ENCODE measurements at places on chromosomes 2 and 18. TPM values are rescaled to one million over a fixed set of nuclear protein-coding genes. Genes with fewer than 3 reads are reported as not detected.

DNA sequence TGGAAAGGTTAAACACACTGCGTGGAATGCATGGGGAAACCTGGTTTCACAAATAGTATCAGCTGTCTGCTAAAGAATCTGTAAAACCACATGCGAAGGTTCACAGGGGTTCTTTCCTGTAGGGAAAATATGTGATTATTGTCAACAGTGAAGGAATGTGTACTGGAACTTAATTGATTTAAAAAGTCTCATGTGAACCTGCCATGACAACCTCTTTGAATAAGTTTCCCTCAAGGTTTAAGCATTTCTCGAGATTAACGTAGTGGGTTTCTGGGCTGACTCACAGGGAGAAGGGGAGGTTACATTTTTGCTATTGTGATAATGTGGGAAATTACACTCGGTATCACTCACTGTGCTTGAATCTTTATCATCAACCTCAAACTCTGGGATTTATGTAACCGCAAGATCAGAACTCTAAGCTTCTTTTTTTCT, 28.2 kb upstream of the IL1R1 start:
- peaks cover 63% of the 10 kb centered on the region for H3K4me1 ChIP-seq
- H3K4me3 ChIP-seq = no peak overlapping the region
- H3K27me3 ChIP-seq = no peaks in the 10 kb centered on the region
- H3K27ac ChIP-seq = no peak overlapping the region
- H3K36me3 ChIP-seq = peaks cover 12% of the 10 kb centered on the region
- no peak for DNase-seq

GRCh38 chr2:189783451-189783926, 650 bp downstream of the ORMDL1 start:
- H3K36me3 ChIP-seq = peaks cover 12% of the 10 kb centered on the region
- DNase-seq = peak; percentile 77
- peaks cover 1% of the 10 kb centered on the region for H3K4me1 ChIP-seq
- H3K4me3 ChIP-seq = peak overlapping the region; percentile 97
- H3K27ac ChIP-seq = peak overlapping the region; percentile 96
- H3K27me3 ChIP-seq = no peaks in the 10 kb centered on the region

GRCh38 chr2:150528861-150529801, 41.7 kb upstream of the RND3 start:
- no peaks in the 10 kb centered on the region for H3K4me1 ChIP-seq
- H3K4me3 ChIP-seq = no peak overlapping the region
- no peaks in the 10 kb centered on the region for H3K27me3 ChIP-seq
- H3K36me3 ChIP-seq = no peaks in the 10 kb centered on the region

- H3K36me3 ChIP-seq = no peaks in the 10 kb centered on the region
- H3K4me3 ChIP-seq = no peak overlapping the region
- DNase-seq = no peak
Observed at GRCh38 chr2:30428827-30429461, 18.1 kb upstream of the LCLAT1 start.

- no peaks in the 10 kb centered on the region for H3K27me3 ChIP-seq
- H3K27ac ChIP-seq = no peak overlapping the region
- peaks cover 27% of the 10 kb centered on the region for H3K36me3 ChIP-seq
- H3K4me3 ChIP-seq = no peak overlapping the region
- H3K4me1 ChIP-seq = no peaks in the 10 kb centered on the region
- DNase-seq = no peak
Observed at GRCh38 chr2:182740701-182741100, 24.6 kb downstream of the DNAJC10 start.

HRH4 gene
- total RNA-seq = 0.54 TPM

DNA sequence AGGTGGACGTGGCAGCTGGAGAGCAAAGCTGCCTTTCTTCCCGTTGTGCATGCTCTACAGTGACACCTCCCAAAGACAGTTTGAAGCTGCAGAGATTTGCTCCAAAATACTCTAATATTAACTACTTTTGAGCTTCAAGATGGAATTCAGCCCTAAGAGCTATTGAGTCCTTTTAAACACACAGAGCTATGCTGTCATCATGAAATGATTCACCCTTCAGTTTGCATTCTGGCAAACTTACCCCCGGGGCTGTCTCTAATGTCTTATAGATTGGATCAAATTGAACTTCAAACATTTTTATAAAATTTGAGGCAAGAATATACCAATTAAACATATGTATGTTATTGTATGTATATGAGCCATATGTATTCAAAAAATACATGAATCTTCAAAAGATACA, 110.7 kb upstream of the EFEMP1 start:
- no peaks in the 10 kb centered on the region for H3K4me1 ChIP-seq
- no peaks in the 10 kb centered on the region for H3K36me3 ChIP-seq
- no peak for DNase-seq
- H3K27me3 ChIP-seq = no peaks in the 10 kb centered on the region

- H3K27ac ChIP-seq = no peak overlapping the region
- DNase-seq = no peak
- H3K4me3 ChIP-seq = no peak overlapping the region
- no peaks in the 10 kb centered on the region for H3K27me3 ChIP-seq
- H3K36me3 ChIP-seq = no peaks in the 10 kb centered on the region
- no peaks in the 10 kb centered on the region for H3K4me1 ChIP-seq
Observed at GRCh38 chr2:6384341-6384740, 481.4 kb downstream of the CMPK2 start.

GRCh38 chr2:96509114-96509846, 4.1 kb upstream of the NEURL3 start:
- no peak overlapping the region for H3K4me3 ChIP-seq
- no peak overlapping the region for H3K27ac ChIP-seq
- peak; percentile 86 for DNase-seq

GALNT1 gene
- total RNA-seq = 73.4 TPM

DNA sequence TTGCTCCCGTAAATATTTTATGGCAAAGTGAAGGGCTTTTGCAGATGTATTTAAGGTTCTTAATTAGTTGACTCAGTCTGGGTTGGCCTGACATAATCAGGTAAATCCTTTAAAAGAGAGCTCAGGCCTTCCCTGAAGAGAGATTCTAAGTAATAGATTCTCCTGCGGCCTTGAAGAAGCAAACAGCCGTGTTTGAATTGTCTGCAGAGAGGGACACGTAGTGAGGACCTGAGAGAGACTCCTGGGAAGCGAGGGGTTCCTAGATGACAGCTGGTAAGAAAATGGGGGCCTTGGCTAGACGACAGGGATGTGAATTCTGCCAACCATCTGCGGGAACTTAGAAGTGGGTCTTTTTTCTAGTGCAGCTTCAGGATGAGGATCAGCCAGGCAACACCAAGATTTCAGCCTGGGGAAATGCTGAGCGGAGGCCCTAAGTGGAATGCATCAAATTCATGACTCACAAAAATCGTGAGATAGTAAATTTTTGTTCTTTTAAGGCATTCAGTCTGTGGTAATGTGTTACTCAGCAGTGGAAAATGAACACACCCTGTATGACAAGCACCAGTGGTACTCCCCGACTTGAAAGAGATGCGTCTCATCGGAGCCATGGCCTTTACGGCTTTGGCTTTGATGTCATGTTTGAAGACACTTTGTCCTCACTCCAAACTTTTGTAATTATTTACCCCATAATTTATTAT, 62.1 kb upstream of the SMIM21 start:
- no peak for DNase-seq
- no peak overlapping the region for H3K4me3 ChIP-seq
- H3K27me3 ChIP-seq = no peaks in the 10 kb centered on the region
- no peak overlapping the region for H3K27ac ChIP-seq
- no peaks in the 10 kb centered on the region for H3K36me3 ChIP-seq

ENOSF1 gene
- 122 TPM for total RNA-seq

SOCS6 gene
- 18.4 TPM for total RNA-seq

DNA sequence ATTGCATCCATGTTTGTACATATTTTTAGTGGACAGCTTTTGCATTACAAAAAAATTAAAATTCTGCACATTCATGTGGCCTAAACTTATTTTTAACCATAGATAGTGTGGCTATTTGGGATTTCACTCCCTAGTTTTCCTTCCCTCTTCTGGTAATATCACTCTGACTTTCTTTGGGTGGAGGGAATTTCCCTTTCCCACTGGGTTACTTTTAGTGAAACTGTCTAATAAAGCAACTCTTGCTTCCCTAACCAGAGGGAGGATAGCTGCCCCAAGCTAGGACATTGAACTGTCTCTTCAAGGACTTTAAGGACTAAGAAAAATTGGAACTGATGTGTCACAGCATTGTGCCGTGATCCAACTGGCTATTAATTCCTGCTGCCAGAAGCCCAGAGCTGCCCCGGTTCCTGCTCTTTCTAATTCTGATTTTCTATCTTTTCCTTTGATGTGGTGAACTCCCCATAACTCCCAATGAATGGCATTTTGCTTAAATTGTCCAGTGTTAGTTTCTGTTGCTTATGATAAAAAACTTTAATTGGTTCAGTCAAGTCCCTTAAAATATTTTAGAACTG, 20.0 kb upstream of the EFR3B start:
- DNase-seq = no peak
- H3K27ac ChIP-seq = no peak overlapping the region
- no peaks in the 10 kb centered on the region for H3K4me1 ChIP-seq
- H3K27me3 ChIP-seq = no peaks in the 10 kb centered on the region

CDK15 gene
- 2.3 TPM for total RNA-seq

- no peak for DNase-seq
- peak overlapping the region; percentile 71 for H3K27ac ChIP-seq
- H3K27me3 ChIP-seq = no peaks in the 10 kb centered on the region
- no peak overlapping the region for H3K4me3 ChIP-seq
- H3K36me3 ChIP-seq = no peaks in the 10 kb centered on the region
Observed at GRCh38 chr2:157182204-157182709, 75.2 kb upstream of the GALNT5 start.

PSMA8 gene
- total RNA-seq = not detected

GRCh38 chr18:37701967-37702366, 136.4 kb upstream of the CELF4 start:
- H3K27ac ChIP-seq = no peak overlapping the region
- H3K36me3 ChIP-seq = no peaks in the 10 kb centered on the region
- H3K4me3 ChIP-seq = no peak overlapping the region
- no peak for DNase-seq

- no peak overlapping the region for H3K27ac ChIP-seq
- H3K4me1 ChIP-seq = no peaks in the 10 kb centered on the region
- no peaks in the 10 kb centered on the region for H3K36me3 ChIP-seq
- H3K4me3 ChIP-seq = no peak overlapping the region
Observed at GRCh38 chr18:57390044-57390443, 37.7 kb downstream of the ST8SIA3 start.

DNA sequence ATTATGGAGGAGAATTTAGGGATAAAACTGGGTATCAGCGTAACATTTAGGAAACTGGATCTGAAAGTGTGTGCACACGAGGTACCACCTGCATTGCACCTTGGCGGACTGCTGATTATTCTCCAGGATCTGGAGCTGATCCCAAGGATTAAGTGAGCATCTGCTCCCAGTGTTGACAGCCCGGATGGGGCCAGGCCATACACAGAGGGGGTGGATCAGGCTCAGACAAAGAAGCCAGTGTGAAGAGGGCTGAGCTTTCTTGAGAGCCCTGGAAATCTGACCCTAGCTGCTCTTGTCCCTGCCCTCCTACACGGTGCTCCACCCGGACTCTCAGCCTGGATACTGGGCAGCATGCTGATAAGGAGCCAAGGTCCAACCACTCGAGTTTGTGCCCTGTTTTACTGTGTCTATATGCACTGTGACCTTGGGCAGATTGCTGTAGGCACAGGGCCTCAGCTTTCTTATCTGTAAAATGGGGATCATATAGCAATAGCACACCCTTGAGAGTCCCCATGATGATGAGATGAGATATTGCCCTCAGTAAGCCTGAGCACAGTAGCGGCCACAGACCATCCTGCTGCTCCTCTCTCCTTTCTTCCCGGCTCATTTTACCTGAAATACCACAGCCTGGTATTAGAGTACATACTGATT, 396.8 kb upstream of the CELF4 start:
- no peaks in the 10 kb centered on the region for H3K4me1 ChIP-seq
- H3K36me3 ChIP-seq = no peaks in the 10 kb centered on the region
- H3K27ac ChIP-seq = no peak overlapping the region
- no peak for DNase-seq

DNA sequence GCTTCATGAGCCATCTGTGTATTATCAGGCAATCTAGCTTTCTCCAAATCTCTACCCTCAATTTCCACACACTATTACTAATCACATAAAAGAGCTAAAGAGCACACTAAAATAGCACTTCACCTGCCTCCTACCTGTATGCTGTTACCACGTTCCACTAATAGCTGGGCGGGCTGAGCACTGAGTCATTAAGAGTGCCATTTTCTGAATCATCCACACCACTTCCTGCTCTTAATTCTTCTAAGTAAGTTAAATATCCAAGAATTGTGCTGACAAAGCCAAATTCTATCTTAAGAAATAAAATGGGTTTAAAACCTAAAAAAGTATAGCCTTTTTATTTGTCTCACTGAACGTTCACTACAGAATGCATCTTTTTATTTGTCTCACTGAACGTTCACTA, 35.7 kb downstream of the NOL10 start:
- H3K4me1 ChIP-seq = no peaks in the 10 kb centered on the region
- peaks cover 22% of the 10 kb centered on the region for H3K36me3 ChIP-seq
- DNase-seq = no peak
- no peaks in the 10 kb centered on the region for H3K27me3 ChIP-seq

DNA sequence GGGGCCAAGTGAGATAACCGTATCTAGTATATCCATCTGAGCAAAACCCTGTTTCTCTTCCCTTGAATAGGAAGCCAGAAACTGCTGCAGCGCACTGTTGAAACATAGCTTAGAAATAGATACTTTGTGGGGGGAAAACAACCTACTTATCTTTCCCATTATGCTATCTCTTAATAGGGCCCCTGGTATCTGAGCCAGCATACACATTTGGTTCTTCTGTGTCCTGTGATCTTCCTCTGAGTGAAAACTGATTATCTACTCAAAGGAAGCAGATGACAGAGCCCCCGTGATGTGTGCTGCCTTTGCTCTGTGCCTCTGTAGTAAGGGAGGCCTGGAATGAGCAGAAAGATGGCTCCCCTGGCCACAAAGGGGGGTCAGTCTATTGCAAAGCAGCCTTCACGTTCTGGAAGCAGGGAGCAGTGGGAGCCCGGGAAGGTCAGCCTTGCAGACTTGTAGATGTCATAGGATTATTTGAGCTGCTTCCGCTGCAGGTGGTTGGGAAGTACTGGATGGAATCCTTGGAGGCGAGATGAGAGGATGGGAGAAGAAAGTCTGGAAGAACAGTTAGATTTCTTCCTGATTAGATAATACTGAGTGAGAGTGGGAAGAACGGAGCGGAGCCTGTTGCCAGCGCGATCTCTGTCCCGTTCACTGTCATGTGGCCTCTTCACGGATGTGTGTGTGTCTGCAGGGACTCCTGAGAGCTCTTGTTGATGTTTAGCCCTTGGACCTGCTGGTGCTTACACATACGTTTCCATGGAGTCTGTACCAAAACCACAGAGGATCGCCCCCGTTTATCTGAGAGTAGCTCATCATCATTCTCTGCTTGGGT, 150.1 kb downstream of the AGAP1 start:
- H3K4me1 ChIP-seq = peaks cover 18% of the 10 kb centered on the region
- H3K36me3 ChIP-seq = no peaks in the 10 kb centered on the region
- H3K27ac ChIP-seq = no peak overlapping the region
- H3K27me3 ChIP-seq = no peaks in the 10 kb centered on the region

VIT gene
- total RNA-seq = 0.46 TPM

GRCh38 chr2:22798386-22798785, 586.6 kb upstream of the KLHL29 start:
- H3K27ac ChIP-seq = no peak overlapping the region
- no peak for DNase-seq
- H3K27me3 ChIP-seq = no peaks in the 10 kb centered on the region

Data from lung (tissue), 17 donors.